ENCODE measurements at places on chromosomes 12 and 14. TPM values are rescaled to one million over a fixed set of nuclear protein-coding genes. Genes with fewer than 3 reads are reported as not detected.

The ASB2 gene
- total RNA-seq: 0.65 TPM

The KRT81 gene
- 54.8 TPM for total RNA-seq

The CDCA4 gene
- total RNA-seq: 53.5 TPM

The NCOR2 gene
- 39.7 TPM for total RNA-seq

The RHOJ gene
- total RNA-seq: 0.21 TPM

The MAPKAPK5 gene
- total RNA-seq: 37.0 TPM

The WDHD1 gene
- total RNA-seq: 12.5 TPM

The NUAK1 gene
- total RNA-seq: 8.0 TPM

The HCAR3 gene
- 2.0 TPM for total RNA-seq

The CCDC175 gene
- not detected for total RNA-seq

The CLSTN3 gene
- 13.5 TPM for total RNA-seq

The PIP4K2C gene
- total RNA-seq: 41.4 TPM

The KLRC2 gene
- total RNA-seq: 0.19 TPM

The KCNC2 gene
- not detected for total RNA-seq

The ARHGAP5 gene
- total RNA-seq: 33.4 TPM

The SDR9C7 gene
- 5.1 TPM for total RNA-seq

The SLC39A5 gene
- total RNA-seq: not detected

The RTL1 gene
- not detected for total RNA-seq

The GSC gene
- total RNA-seq: not detected

The OASL gene
- 0.51 TPM for total RNA-seq

The PLEKHD1 gene
- total RNA-seq: not detected

The KRT85 gene
- not detected for total RNA-seq

The TCL1A gene
- not detected for total RNA-seq

The CEBPE gene
- not detected for total RNA-seq

The GALNT8 gene
- not detected for total RNA-seq

The SERPINA5 gene
- total RNA-seq: not detected

All from airway epithelial cell (primary cell).